ENCODE measurements at places on chromosomes 2 and 18. TPM values are rescaled to one million over a fixed set of nuclear protein-coding genes. Genes with fewer than 3 reads are reported as not detected.

Gene CYS1
- 5.0 TPM for total RNA-seq

Gene TCF23
- not detected for total RNA-seq

Gene DSC1
- total RNA-seq, result not detected

Gene C2orf15
- not detected for total RNA-seq

Gene ANKRD36C
- total RNA-seq, result 24.7 TPM

Gene TMEM169
- total RNA-seq, result 0.26 TPM

Gene HMSD
- not detected for total RNA-seq

Gene DCDC2C
- not detected for total RNA-seq

Gene ACTG2
- 0.95 TPM for total RNA-seq

Gene ABCG8
- not detected for total RNA-seq

Gene SGPP2
- under 0.01 TPM for total RNA-seq

Gene BMP10
- not detected for total RNA-seq

Gene SERPINB3
- not detected for total RNA-seq

Gene SIX3
- total RNA-seq, result not detected

Gene SMARCAL1
- 16.2 TPM for total RNA-seq

Gene KCNF1
- under 0.01 TPM for total RNA-seq

Gene ASIC4
- 0.16 TPM for total RNA-seq

Gene TUBA4B
- total RNA-seq, result under 0.01 TPM

Gene ANKRD62
- total RNA-seq, result not detected

Gene GPR35
- total RNA-seq, result 0.52 TPM

Gene BBS5
- total RNA-seq, result 5.7 TPM

Gene CD8B
- not detected for total RNA-seq

Gene CRYGD
- total RNA-seq, result not detected

Gene UGT1A5
- not detected for total RNA-seq

Gene CFAP210
- total RNA-seq, result 0.17 TPM

Gene NT5DC4
- not detected for total RNA-seq

Gene SOWAHC
- total RNA-seq, result 7.7 TPM

Gene KATNAL2
- 3.8 TPM for total RNA-seq

Gene LYPD6B
- 0.32 TPM for total RNA-seq

Gene NAT8
- total RNA-seq, result not detected

Gene VIT
- 10.0 TPM for total RNA-seq

Gene TMX3
- total RNA-seq, result 65.1 TPM

Gene REEP1
- total RNA-seq, result not detected

Gene SRBD1
- total RNA-seq, result 15.9 TPM

Gene RNF152
- 18.3 TPM for total RNA-seq

Gene L3MBTL4
- 0.16 TPM for total RNA-seq

Gene TWIST2
- total RNA-seq, result 73.3 TPM

Gene HTR2B
- 13.4 TPM for total RNA-seq

Gene MAPRE3
- 5.4 TPM for total RNA-seq

Gene RAB31
- total RNA-seq, result 28.8 TPM

Gene RFTN2
- total RNA-seq, result 3.6 TPM

Gene OTOS
- total RNA-seq, result not detected

Gene TMEM185B
- total RNA-seq, result 14.2 TPM

Gene IL1RL2
- 2.2 TPM for total RNA-seq

Gene LIMS1
- 53.1 TPM for total RNA-seq

Gene GAREM1
- total RNA-seq, result 3.3 TPM

Gene SPDYA
- 1.3 TPM for total RNA-seq

Gene SIX2
- not detected for total RNA-seq

Gene PDE11A
- total RNA-seq, result 0.09 TPM

Gene LRRC30
- not detected for total RNA-seq

Gene RAPGEF4
- 1.9 TPM for total RNA-seq

Gene GPR75
- 0.52 TPM for total RNA-seq

Gene PDCD1
- total RNA-seq, result not detected

Gene LRATD1
- total RNA-seq, result not detected

Gene GPR17
- total RNA-seq, result not detected

Gene RSAD2
- total RNA-seq, result under 0.01 TPM

Gene UNC80
- not detected for total RNA-seq

Gene STARD6
- 0.17 TPM for total RNA-seq

Gene SERPINB7
- not detected for total RNA-seq
